Forelimb muscle (tissue), 1 donor: ENCODE measurements at places on chromosomes 1 and 21. TPM values are rescaled to one million over a fixed set of nuclear protein-coding genes. Genes with fewer than 3 reads are reported as not detected.

- no peak for DNase-seq
These were observed 174.4 kb upstream of the HMCN1 start for GRCh38 chr1:185559684-185560331.

- DNase-seq: no peak
These were observed 1.3 kb downstream of the TRIM33 start for GRCh38 chr1:114509596-114510273.

DNA sequence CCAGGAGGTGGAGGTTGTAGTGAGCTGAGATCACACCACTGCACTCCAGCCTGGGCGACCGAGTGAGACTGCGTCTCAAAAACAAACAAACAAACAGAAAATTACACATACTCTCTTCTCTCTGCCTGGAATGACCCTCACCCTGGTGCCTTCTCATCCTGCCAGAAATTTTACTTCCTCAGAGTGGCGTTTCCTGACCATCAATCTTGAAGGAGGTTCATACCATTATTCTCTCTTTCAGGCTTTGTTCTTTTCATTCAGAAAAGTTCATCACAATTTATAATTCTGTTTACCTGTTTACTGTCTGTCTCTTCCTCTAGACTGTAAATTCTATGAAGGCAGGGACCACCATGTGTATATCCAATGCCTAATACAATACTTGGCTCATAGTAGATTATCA lies 79.3 kb downstream of the RPS6KA1 start:
- DNase-seq: no peak

DNA sequence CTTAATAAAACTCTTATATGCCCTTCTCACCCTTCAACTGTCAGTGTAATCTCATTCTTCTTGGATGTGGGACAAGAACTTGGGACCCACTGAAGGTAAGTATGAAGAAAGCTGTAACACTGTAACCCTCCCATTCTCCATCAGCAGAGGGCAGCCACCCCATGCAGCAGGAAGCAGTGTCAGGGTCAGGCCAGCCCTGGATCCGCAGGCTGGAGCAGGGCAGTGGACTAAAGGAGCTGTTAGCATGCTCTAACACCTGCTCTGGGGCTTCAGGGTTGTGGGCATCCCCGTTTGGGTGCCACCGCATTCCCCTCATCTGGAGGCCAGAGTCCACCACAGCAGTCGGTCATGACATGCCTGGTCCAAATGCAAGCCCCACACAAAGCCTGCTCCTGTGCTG lies 156.5 kb downstream of the HIVEP3 start:
- DNase-seq: no peak

DNA sequence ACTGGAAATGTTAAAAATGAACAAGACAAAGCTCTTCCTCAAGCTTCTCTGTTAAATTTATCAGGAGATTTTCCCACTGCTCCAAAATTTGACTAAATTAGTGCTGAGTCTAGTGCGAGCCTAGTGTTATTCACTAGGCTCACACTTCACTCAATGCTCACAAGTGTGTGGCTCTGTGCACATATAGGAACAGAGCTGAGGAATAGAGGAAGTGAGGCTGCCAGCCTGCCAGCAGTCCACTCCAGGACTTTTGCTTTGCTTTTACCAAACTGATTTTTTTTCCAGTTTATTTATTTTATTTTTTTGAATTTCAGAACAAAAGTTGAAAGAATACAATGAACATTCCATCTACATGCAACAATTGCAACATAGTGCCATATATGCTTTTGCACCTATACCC lies 87.2 kb downstream of the VAV3 start:
- no peak for DNase-seq

- no peak for DNase-seq
These were observed 207.9 kb upstream of the LYPLAL1 start for GRCh38 chr1:218965821-218966220.

CADM3 gene
- 0.47 TPM for polyA plus RNA-seq

SMCP gene
- polyA plus RNA-seq: not detected

OR2T29 gene
- polyA plus RNA-seq: not detected

FCRL4 gene
- not detected for polyA plus RNA-seq
